ENCODE measurements at places on chromosomes 5 and 9. TPM values are rescaled to one million over a fixed set of nuclear protein-coding genes. Genes with fewer than 3 reads are reported as not detected.

Gene GALNT12
- 6.7 TPM for total RNA-seq

Gene ADAMTS12
- not detected for total RNA-seq

Gene AMBP
- total RNA-seq, result not detected

Gene GGTA1
- total RNA-seq, result not detected

Gene FBN2
- not detected for total RNA-seq

Gene C8G
- 0.98 TPM for total RNA-seq

Gene SPINK4
- not detected for total RNA-seq

Gene CDH18
- not detected for total RNA-seq
